Bronchus fibroblast of lung (primary cell): ENCODE measurements at places on chromosomes 6 and 20. TPM values are rescaled to one million over a fixed set of nuclear protein-coding genes. Genes with fewer than 3 reads are reported as not detected.

The MAPK14 gene
- total RNA-seq, result 35.1 and 36.7 TPM in 2 replicates

The EPM2A gene
- total RNA-seq, result 4.5 and 5.9 TPM in 2 replicates

The ADGB gene
- not detected in 2 replicates for total RNA-seq

The SH3BGRL2 gene
- total RNA-seq, result 3.0 and 3.7 TPM in 2 replicates

The ZMYND8 gene
- total RNA-seq, result 26.4 and 26.6 TPM in 2 replicates

The GABRR2 gene
- total RNA-seq, result 0.34 TPM in 1 of 2 replicates, not detected in the other

The LKAAEAR1 gene
- total RNA-seq, result 0.84 TPM in 1 of 2 replicates, not detected in the other

The TUBB1 gene
- total RNA-seq, result not detected in 2 replicates

The XKR7 gene
- under 0.01 TPM in 1 of 2 replicates, not detected in the other for total RNA-seq

The ARMH2 gene
- not detected in 2 replicates for total RNA-seq

The SCAF8 gene
- total RNA-seq, result 17.1 and 20.5 TPM in 2 replicates

The GABRR1 gene
- not detected in 2 replicates for total RNA-seq

The C6orf163 gene
- total RNA-seq, result 0.34 and 0.74 TPM in 2 replicates

The GPR63 gene
- 0.74 and 1.0 TPM in 2 replicates for total RNA-seq

The PSORS1C2 gene
- not detected in 2 replicates for total RNA-seq

The SAMD10 gene
- 2.2 and 4.5 TPM in 2 replicates for total RNA-seq

The OSER1 gene
- total RNA-seq, result 33.3 and 33.8 TPM in 2 replicates
